ENCODE measurements at places on chromosomes 6 and 20. TPM values are rescaled to one million over a fixed set of nuclear protein-coding genes. Genes with fewer than 3 reads are reported as not detected.

Gene TMC2
- total RNA-seq = not detected

Gene VIP
- total RNA-seq = not detected

Gene BMP5
- not detected for total RNA-seq

Gene SEMG1
- not detected for total RNA-seq

Gene PKHD1
- total RNA-seq = under 0.01 TPM

Gene SPINT4
- not detected for total RNA-seq

Gene NMBR
- total RNA-seq = not detected

Gene HLA-DQA1
- not detected for total RNA-seq

Gene SSTR4
- total RNA-seq = not detected

Gene PAX1
- total RNA-seq = not detected

Gene RAET1L
- not detected for total RNA-seq

Gene GRM1
- total RNA-seq = not detected

Gene GNRH2
- total RNA-seq = not detected

Gene TTBK1
- total RNA-seq = not detected
